A549 treated with CORT108297 at 1 μM for 4 hours (cell line): ENCODE measurements at places on chromosomes 7 and 10. TPM values are rescaled to one million over a fixed set of nuclear protein-coding genes. Genes with fewer than 3 reads are reported as not detected.

Gene TNS3
- 71.1 to 89.4 TPM (median 80.6 TPM) in 5 replicates for total RNA-seq

Gene FAM131B
- 0.34 to 0.53 TPM (median 0.49 TPM) in 5 replicates for total RNA-seq

Gene CYP2C19
- not detected in 5 replicates for total RNA-seq

Gene OR2A42
- total RNA-seq, result not detected in 5 replicates

Gene ZNF248
- total RNA-seq, result 3.5 to 4.5 TPM (median 4.5 TPM) in 5 replicates
